ENCODE measurements at places on chromosomes 7 and 10.

GRCh38 chr7:47817917-47818316 is 130.3 kb downstream of the PKD1L1 start:
- DNase-seq = no peak

DNA sequence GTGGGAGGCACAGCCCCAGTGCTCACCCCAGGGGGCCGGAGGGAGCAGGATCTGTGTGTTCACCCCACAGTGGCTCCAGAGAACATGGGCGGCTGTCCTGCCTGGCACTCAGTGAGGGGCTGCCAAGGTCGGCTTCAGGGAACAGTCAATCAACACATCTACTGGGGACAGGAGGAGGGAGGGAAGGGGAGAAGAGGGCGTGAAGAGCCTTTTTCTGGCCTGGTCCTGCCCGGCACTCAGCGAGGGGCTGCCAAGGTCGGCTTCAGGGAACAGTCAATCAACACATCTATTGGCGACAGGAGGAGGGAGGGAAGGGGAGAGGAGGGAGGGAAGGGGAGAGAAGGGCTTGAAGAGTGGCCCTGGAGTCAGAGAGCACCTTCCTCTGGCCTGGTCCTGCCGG is 184.9 kb downstream of the ADARB2 start:
- no peak for DNase-seq

- peak; percentile 69 for DNase-seq
These were observed 34.3 kb upstream of the HERPUD2 start for GRCh38 chr7:35729061-35729783.

DNA sequence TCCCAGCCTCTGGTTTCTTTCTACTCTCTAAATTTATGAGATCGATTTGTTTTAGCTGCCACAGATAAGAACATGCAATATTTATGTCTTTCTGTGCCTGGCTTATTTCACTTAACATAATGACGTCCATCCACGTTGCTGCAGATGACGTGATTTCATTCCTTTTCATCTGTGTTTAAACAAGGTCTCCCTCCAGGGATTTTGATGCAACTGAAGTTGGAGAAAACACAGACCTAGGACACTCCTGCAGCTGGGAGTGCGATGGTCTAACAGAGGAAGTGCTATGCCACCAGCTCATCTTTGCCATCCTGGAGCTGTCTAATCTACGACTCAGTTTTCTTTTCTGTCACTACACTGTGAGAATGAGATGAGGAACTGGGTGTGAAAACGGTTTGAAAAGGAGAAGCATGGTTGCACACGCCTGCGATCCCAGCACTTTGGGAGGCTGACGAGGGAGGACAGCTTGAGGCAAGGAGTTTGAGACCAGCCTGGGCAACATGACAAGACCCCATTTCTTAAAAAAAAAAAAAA is 1.5 kb upstream of the KCTD7 start:
- peak; percentile 99 for DNase-seq

DNA sequence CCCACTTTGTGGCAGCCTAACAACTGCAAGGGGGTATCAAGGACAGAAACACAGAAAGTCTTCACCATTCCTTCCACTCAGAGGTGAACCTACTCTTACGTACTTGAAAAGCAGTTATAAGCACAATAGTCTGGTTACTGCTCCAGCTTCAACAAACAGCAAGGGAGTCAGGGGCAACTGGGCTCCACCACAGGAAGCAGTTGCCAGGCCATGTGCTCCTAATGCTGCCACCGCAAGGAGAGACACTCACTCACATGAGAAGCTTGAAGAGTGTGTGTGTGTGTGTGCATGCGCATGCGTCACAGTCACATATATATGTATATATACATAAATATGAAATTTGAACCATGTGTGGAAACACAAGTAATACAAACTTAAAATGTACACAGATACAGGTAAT is 65.5 kb downstream of the GRB10 start:
- DNase-seq = no peak

DNA sequence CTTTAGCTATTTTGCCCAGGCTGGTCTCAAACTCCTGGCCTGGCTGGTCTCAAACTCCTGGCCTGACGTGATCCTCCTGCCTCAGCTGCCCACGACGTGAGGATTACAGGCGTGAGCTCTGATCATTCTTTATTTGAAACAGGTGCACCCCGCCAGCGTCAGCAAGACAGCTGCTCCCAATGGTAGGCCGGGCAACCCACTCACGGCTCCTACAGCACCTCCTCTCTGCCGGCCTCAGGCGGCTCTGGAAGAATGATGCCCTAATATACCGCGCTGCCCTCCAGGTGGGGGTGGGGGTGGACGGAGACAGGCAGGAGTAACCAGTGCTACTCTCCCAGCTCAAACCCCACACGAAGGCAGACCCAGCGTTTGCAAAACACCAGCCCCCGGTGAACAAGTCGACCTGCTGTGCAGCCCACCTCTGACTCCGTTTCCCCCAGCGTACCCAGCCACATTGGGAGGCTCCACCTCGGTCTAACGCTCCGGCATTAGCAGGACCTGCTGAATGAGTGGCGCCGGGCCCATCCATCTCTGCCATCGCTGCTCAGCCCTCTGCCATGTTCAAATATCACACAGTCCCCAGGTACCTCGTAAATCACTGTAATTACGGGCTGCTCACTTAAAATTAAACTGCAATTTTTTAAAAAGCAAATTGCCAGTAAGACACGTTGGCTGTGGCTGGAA is 148.6 kb downstream of the ELFN1 start:
- DNase-seq = no peak

GRCh38 chr10:48901319-48901718 is 38.3 kb downstream of the LRRC18 start:
- DNase-seq = no peak

GRCh38 chr7:117892821-117893220 is 19.6 kb upstream of the CTTNBP2 start:
- no peak for DNase-seq

GRCh38 chr10:773562-774161 is 84.2 kb upstream of the DIP2C start:
- DNase-seq = no peak

DNA sequence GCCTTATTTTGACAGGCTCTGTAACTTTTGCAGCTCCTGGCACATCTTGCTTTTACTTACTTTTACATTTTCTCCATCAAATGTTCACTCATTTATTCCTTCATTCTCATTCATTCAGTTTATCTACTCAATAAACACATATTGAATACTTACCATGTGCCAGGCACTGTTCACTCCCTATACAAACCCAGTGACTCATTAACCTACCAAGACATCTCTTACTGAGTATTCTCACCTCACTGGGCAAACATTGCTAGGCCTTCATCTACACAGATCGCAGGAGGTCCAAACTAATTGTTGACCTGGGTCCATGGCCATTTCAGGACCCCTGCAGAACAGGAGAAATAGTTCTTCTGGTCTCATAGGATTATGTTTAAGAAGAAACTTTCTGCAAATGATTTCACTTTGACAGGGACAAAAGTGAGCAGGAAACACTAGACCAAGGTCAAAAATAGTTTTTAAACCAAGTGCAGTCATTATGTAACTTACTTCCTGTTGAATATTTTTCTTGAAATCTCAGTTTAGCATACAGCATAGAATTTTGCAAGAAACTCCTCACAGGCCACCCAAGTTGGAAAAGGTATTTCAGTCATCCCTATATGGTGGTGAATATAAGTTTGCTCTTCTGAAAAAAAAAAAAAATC is 17.6 kb downstream of the SLC26A4 start:
- no peak for DNase-seq

GRCh38 chr10:33594475-33594874 is 260.0 kb upstream of the NRP1 start:
- no peak for DNase-seq

- no peak for DNase-seq
These were observed 76.9 kb upstream of the KMT2C start for GRCh38 chr7:152512706-152513105.
